ENCODE measurements at places on chromosomes 7 and 10.

DNA sequence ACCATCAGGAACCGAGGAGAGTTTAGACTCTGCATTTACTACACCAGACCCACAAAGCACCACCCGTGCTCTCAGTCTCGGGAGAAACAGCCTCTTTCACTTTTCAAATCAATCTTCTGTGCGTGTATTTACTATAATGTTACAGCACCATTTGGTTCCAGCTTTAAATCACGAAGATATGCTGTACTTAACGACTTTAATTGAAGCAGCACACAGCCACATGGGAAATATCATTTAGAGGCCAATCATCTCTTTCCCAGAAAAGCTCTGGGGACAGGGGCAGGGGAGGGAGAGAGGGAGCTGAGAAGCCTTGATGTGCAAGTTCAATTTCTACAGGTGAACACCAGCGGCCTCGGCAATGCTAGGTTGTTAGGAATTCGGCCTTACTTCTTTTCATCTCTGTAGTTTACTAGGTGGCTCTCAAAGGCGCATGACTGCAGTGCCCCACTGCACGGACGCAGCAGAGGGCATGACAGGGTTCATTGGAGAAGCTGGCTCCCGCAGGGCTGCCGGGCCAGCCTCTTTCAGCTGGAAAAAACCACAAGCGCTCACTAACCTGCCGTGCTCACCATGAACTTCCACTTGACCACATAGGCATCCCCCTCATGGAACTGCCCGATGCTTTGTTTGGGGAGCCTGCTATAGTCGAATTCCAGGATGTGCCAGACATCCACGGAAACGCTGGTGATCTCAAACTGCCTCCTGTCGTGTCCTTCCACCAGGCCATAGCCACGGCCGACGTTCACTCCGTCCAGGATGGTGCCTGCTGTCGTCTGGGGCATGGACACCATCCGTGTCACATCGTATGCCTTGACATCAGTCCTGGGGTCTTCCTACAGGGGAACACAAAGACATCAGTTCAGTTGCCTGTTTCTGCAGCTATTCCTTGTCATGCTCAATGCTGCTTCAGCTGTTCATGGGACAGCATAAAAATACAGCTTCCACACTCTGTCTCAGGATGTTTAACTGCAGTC, 154.5 kb downstream of the SVIL start:
- DNase-seq = no peak

DNA sequence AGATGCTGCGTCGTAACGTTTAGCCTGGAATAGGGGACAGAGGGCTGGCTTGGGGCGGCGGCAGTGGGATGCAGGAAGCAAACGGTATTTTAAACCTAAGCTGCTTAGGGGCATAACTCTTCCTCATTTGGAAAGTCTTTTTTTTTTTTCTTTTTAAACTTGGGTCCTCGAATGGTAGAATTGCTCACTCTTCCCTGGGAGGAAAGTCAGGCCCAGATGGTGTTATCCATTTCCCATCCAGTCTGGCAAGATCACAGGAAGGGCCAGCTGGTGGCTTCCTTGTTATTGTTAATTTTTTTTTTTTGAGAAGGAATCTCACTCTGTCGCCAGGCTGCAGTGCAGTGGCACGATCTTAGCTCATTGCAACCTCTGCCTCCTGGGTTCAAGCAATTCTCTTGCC, 56.6 kb downstream of the TMEM209 start:
- DNase-seq = no peak

DNA sequence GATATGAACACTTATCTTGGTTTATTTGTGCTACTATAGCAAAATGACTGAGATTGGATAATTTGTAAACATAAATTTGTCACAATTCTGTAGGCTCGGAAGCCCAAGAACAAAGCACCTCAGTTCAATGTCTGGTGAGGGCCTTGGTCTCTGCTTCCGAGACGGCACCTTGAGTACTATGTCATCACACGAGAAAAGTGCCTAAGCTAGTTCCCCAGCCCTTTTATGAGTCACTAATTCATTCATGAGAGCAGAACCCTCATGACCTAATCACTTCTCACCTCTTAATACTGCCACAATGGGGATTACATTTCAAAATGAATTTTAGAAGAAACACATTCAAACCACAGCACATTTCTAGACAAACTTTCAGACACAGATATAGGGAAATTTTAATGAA, 52.0 kb upstream of the PRSS1 start:
- DNase-seq = no peak

GRCh38 chr10:131849591-131850382, 51.0 kb upstream of the PPP2R2D start:
- no peak for DNase-seq

DNA sequence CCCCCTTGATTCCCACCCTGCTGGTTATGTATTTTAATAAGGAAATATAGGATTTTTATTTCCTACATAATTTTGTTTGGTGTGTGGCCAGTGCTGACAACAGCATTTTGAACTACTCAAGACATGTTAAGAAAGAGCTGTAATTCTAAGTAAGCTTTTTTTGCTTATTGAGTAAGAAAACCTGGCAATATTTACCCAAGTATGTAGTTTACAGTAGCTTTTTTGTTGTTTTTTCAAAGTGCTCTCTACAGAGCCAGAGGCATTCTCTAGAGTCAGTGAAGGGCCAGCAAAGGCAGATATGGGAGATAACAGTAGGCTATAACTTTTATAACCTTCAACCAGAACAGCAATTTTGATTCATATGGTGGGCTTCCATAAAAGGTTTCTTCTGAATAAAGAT, 63.2 kb upstream of the TMEM168 start:
- no peak for DNase-seq

DNA sequence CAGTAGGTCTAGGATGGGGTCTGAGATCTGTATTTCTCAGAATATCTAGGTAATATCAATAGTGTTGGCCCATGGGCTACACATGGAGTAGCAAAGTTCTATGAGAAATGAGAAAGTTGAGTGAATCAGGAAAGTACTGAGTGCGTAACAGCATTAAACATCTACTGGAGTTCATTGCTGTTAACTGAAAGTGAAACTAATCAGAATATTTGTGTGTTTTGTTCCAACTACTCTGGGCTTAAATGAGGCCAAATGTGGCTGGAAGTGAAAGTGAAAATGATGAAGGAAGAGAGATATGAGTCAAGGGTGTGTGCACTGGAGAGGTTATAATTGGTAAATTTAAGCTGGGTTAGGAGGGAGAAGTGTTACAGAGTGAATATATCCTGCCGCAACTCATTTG, 46.5 kb downstream of the TMEM106B start:
- DNase-seq = no peak

- no peak for DNase-seq
These were observed 609.0 kb upstream of the FOXK1 start for GRCh38 chr7:4073052-4073451.

- peak; percentile 81 for DNase-seq
These were observed 437.1 kb downstream of the HTR7 start for GRCh38 chr10:90420637-90421318.

DNA sequence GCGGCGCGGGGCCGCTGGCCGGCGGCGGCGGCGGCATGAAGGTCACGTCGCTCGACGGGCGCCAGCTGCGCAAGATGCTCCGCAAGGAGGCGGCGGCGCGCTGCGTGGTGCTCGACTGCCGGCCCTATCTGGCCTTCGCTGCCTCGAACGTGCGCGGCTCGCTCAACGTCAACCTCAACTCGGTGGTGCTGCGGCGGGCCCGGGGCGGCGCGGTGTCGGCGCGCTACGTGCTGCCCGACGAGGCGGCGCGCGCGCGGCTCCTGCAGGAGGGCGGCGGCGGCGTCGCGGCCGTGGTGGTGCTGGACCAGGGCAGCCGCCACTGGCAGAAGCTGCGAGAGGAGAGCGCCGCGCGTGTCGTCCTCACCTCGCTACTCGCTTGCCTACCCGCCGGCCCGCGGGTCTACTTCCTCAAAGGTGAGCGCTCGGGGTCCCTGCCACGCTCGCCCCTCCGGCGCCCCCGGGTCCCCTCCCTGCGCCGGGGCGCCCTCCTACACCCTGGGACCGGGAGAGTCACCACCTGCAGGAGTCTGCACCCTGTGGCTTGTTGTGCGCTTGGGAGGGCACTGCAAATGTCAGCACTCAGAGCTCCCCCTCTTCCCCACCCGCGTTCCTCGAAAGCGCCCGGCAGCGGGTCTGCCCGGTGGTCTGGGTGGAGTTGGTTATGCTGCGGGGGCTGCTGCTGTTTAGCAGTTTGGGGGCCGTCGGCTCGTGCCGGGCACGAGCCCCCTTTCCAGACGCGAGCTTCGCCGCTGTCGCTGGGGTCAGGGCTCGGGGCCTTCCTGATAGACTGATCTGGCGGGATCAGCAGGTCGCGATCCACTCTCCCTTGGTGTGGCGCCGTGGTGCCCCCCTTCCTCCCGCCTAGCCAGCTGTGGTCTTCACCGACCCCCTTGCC, 627 bp downstream of the DUSP5 start:
- DNase-seq = peak; percentile 29

DNA sequence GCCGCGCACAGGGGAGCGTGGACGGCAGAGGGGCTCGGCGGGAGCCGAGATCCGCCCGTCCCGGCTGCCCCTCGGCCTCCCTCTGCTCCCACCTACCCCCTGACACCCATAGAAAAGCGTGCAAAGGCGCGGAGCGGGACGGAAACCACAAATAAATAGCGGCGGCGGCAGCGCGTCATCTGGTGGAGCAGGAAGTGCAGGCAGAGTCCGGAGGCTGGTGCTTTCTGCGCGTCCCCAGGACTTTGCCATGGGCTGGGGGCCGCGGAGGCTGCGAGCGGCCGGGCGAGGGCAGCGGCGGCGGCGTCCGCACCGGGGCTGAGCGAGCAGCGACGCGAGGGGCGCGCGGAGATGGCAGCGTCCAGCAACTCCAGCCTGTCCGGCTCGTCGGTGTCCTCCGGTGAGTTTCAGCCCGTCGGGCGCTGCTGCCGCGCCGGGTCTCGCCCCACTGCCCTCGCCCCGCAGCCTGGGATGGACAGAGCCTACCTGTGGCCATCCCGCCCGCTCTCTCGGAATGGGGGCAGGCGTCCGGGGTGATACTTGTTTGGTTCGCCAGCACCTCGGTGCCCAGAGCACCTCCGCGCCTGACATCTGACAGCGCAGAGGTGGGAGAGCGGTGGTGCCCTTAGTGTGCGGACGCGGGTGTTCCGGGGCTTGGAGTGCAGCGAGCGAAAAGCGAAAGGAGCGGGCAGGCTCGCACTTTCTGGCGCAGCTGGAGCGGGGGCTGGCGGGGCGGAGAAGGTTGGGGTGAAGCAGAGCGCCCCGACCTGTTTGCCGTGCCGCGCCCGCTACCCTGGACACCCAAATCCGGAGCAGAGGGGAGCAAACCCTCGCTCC, at the start of gene CHN2:
Gene CHN2 (plus strand): TSS at position 182 of the 834 bp plus-strand sequence.
- DNase-seq = peak; percentile 37

GRCh38 chr10:18532881-18533535, 118.4 kb downstream of the NSUN6 start:
- DNase-seq = no peak

GRCh38 chr10:50544095-50544856, 79.5 kb downstream of the SGMS1 start:
- no peak for DNase-seq

DNA sequence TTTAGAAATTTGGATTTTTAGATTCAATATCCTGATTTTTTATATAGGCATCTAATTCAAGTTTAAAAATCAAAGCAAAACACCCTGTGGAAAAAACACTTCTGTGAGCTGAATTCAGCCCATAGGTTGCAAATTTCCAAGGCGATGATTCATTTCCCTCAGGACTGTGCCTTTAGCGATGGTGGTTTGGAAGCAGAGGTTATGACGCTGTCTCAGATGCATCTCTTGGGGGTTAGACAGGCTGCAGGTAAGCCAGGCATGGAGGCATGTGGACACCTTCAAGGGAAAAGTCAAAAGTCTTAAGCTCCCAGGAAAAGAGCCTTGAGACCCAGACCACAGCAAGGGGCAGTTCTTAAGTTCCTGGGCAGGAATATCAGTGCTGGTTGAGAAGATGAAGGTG, 9.5 kb upstream of the FRA10AC1 start:
- DNase-seq = peak; percentile 48

DNA sequence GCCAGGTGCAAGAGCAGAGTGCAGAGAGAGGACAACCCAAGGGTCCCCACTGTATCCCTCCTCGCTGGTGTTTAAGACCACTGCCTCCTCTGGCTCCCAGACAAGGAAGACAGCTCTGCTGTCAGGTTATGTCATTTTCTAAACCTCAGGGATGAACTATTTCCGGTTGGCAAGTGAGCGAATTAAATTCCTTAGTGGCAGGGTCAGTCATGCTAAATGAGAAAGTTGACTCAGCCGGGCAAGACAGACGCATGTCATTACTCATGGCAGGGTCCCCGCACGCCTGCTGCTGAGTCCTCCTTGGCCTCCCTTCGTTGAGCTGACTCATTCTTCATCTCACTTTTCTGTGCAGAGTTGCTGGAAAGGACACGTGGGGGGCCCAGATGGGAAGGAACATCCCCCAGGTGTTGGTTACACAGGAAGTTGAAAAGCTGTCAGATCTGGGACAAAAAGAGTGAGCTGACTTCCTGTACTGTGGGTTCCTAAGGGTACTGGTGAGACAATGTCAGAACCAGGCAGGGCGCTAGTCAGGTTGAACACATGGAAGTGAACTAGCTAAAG, 47.1 kb upstream of the UCN3 start:
- peak; percentile 94 for DNase-seq

- DNase-seq = no peak
These were observed 36.9 kb downstream of the FOXL3 start for GRCh38 chr7:326809-327232.

GRCh38 chr10:79322616-79323543, 24.4 kb upstream of the PPIF start:
- peak; percentile 82 for DNase-seq

DNA sequence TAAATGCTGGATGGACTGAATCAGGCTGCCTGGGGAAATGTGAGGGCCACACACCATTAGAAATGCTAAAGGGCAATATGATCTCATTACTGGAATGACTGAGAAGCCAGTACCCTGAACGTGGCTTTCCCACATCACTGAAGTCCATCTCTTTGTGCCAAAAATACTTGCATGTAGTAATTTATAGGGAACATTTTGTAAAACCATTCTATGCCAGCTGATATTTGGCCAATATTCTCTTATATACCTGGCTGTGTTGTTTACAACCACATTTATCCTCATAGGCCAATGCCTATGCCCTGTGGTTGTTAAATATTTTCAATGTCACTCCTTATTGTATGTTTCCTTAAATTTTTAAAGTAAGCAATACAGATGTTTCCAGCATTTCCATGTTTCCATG, 111.6 kb downstream of the C10orf90 start:
- DNase-seq = no peak

- no peak for DNase-seq
These were observed 113.6 kb downstream of the CCNY start for GRCh38 chr10:35449944-35450343.

- DNase-seq = peak; percentile 31
These were observed 57.8 kb upstream of the RAB18 start for GRCh38 chr10:27446091-27446918.

GRCh38 chr7:84336303-84336702, 141.7 kb upstream of the SEMA3A start:
- no peak for DNase-seq

GRCh38 chr10:1674501-1674900, 62.8 kb downstream of the ADARB2 start:
- no peak for DNase-seq

DNA sequence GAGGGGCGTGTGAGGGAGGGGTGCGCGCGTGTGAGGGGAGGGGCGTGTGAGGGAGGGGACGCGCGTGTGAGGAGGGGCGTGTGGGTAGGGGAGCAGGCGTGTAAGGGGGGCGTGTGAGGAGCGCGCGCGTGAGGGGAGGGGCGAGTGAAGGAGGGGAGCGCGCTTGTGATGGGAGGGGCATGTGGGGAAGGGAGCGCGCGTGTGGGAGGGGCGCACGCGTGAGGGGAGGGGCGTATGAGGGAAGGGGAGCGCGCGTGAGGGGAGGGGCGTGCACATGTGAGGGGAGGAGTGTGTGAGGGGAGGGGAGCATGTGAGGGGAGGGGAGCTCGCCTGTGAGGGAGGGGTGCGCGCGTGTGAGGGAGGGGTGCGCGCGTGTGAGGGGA, 19.1 kb downstream of the MXI1 start:
- DNase-seq = peak; percentile 85

GRCh38 chr7:131781-132482, 60.4 kb upstream of the FAM20C start:
- DNase-seq = no peak
